MCF 10A (cell line): ENCODE measurements at places on chromosomes 11 and 22. TPM values are rescaled to one million over a fixed set of nuclear protein-coding genes. Genes with fewer than 3 reads are reported as not detected.

DNA sequence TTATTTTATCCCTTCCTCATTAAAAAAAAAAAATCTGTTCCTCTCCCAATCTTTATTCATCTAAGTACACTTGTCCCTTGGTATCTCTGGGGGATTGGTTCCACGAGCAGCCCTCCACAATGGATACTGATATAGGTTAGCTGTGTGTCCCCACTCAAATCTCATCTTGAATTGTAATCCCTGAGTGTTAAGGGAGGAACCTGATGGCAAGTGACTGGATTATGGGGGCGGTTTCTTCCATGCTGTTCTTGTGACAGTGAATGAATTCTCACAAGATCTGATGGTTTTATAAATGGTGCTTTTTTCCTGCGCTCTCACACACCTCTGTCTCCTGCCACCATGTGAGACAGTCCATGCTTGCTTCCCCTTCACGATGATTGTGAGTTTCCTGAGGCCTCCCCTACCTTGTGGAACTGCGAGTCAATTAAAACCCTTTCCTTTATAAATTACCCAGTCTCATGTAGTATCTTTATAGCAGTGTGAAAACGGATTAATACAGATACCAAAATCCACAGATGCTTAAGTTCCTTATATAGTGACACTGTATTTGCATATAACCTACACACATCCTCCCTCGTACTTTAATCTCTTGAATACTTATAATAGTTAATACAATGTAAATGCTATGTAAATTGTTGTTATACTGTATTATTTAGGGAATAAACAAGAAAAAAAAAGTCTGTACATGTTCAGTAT lies 62.0 kb downstream of the PACS1 start:
- DNase-seq: no peak

- no peak for DNase-seq
Measured at GRCh38 chr11:106763501-106763900, 254.8 kb downstream of the GUCY1A2 start.

- no peak for DNase-seq
Measured at GRCh38 chr11:16335236-16335962, 20.9 kb downstream of the SOX6 start.

DNA sequence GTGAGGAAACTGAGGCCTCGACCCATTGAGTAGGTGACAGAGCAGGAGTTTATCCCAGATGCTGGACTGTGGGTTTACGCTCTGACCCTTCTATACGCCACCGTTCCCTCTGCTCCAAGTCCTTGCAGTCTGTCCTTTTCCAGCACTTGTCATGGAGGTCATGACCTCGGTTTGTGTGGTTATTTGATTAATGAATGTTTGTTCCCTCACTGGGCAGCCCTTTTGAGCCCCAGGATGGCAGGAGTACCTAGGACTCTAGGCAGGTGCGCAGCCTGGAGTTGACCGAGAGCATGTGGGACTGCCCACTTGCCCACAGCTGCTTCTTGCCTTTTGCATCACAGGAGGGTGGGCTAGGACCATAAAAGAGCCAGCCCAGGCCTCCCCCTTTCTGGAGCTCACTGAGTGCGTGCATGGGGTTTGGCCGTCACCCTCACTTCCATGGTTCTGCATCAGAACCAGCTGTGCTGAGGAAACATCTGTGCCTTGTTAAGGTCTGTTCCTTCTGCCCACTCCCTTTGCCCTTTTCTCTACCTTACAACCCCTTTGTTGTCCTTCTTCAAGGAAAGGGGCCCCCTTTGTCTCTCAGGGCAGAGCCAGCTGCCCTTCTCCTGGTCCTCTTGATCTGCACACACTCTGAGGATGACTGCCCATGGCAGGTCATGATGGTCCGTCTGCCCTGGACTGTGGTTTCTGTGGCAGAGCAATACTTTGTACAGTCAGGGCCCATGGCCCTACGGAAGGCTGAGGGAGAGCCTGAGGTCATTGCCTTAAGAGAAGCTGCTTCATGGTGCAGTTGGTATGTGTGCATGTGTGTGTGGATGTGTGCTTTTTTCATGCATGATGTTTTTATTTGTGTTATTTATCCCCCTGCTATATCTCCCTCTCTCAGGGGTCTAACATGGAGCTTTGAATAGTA lies 38.2 kb downstream of the BMAL1 start:
- DNase-seq: no peak

- DNase-seq: peak; percentile 63
Measured at GRCh38 chr11:26947904-26948639, 45.8 kb upstream of the FIBIN start.

DNA sequence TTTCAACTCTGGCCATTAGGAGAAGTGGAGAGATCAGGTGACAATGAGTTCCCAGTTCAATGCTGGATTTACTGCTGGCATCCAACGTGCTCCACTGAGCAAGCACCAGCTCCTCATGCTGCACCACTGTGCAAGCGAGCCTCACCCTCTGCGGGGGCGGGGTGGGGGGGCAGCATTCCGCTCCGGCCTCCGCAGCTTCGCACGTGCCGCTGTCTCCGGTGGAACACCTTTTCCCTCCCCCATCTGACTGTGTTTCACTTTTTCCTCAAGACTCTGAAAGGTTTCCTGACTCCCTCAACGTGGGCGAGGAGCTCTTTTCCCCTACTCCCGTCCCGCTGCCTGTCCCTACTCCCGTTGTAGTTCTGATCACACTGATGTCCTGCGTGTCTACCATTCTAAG lies 835 bp upstream of the RHOD start:
- DNase-seq: peak; percentile 76

DNA sequence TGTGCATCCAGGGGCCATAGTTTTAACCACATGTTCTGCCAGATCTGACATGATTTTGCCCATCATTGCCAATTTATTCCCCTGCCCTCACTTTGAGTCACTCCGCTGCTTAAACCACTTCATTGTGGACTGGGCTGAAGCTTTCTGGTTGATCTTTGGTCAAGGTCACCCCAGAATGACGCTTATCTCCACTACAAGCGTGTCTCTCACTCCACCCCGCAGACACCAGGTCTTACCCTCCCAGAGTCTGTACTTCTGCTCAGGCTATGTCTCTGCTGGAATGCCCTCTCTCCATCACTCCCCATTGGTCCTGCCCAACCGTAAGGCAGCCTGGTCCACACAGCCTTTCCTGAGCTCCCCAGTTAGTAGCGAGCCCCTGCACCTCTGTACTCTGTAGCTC lies 170.5 kb upstream of the SYT13 start:
- DNase-seq: no peak

GRCh38 chr11:124233376-124233775 lies 7.5 kb upstream of the OR8G1 start:
- peak; percentile 10 for DNase-seq

- peak; percentile 36 for DNase-seq
Measured at GRCh38 chr11:3735827-3736226, 61.5 kb downstream of the NUP98 start.

- DNase-seq: no peak
Measured at GRCh38 chr11:61023086-61023965, 51.8 kb downstream of the CD6 start.

- DNase-seq: peak; percentile 24
Measured at GRCh38 chr22:44455151-44455962, 42.7 kb downstream of the RTL6 start.

ROBO4 gene
- 10.6 and 14.2 TPM in 2 replicates for total RNA-seq

HBB gene
- total RNA-seq: not detected in 2 replicates

SMTNL1 gene
- total RNA-seq: not detected in 2 replicates
